ENCODE measurements at places on chromosomes 1 and 21.

DNA sequence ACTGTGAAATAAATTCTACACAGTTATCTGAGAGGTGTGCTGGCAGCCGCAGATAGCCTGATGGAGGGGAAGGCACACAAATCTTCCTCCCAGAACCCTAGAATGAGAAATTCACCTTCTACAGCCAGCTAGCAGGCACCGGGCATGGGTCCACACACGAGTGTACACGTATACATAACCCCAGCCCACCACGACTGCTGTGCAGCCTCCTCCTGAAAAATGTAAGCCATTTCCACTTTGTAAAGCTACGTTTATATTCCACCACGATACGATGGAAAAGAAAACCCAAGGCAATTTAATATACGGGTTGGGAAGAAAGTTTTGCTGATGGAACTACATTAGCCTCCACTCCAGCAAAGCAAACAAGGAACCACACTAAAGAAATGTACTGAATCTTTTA is 1.8 kb downstream of the BTG3 start:
- DNase-seq: no peak

DNA sequence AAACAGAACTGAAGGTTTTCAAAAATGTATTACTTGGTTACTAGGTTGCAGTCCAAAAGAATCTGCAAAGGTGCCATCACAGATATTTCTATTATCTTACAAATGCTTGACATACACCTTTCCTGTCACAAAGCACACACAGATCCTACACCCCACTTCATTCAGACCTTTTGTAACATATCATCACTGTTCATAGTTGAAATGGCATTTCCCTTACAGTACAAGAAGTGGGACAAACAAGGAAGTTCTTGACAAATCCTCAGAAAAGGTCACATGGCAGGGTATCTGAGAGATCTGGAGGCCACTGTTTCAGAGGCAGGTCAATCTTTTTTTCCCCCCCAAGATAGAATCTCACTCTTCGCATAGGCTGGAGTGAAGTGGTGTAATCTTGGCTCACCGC is 21.3 kb downstream of the TOR1AIP2 start:
- DNase-seq: no peak

DNA sequence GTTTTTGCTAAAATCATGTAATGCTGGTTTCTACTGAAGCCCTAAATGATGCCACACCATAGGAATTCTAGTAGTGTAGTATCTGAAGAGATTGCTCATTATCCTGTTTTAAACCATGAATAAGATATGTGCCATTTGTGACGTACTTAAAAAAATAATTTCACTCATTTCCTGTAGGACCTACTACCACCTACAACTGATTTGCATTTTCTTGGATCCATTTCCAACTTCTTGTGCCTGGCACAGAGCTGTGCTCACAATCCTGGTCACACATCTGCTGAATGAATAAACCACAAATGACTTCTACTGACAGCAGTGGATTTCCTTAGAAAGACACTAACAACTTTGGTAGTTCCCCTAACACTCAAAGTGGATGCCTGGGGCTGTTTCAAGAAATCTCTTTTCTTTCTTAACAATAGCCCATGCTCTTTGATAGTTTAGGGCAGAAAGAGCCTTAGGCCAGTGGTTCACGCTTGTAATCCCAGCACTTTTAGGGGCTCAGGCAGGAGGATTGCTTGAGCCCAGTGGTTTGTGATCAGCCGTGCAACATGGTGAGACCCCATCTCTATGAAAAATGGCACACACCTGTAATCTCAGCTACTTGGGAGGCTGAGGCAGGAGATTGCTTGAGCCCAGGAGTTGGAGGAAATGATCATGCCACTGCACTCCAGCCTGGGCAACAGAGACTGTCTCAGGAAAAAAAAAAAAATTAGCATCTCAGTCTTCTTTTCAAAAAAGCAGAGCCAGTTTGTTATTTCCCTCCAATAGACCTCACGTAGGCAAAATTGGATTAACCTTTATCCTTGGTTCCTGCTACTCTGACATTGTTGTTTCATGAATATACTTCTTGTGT is 13.0 kb upstream of the BATF3 start:
- no peak for DNase-seq

GRCh38 chr1:112257043-112257835 is 138.8 kb upstream of the CTTNBP2NL start:
- no peak for DNase-seq

DNA sequence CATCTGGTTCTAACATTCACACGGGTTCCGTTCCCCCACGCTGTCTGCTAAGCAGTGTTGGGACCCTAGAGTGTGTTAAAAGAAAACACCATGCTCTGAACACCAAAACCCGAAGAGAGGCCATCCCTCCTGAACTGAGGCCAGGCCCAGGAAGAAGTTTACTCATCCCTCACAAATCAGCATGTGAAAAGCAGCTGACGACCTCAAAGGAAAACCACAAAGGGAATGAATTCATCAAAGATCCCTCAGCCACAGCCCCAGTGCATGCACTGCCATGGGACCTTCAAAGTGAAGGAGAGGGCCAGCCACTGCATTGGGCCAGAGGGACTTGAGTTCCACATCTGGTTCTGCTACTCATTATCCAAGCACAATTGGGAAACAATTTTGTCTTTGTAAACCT is 7.0 kb upstream of the PSEN2 start:
- no peak for DNase-seq

DNA sequence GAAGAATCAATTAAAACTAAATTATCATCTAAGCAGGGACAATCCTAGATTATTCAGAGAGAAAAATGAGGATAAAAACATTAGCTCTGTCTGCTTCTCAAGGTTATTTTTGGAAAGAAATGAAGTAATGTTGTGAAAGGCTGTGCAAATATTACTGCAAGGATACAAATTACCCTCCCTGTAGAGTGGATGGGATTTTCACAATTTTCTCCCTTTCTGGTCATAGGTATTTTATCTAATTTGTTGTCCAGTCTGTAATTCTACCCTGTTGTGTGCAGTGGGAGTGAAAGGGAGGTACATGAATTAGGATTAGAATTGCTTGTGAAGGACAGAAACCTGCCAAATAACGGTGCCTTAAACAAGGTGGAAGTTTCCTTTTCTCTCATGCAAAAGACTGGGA is 54.7 kb downstream of the MAP3K7CL start:
- DNase-seq: no peak

GRCh38 chr1:239125893-239126292 is 260.5 kb upstream of the CHRM3 start:
- DNase-seq: no peak

- DNase-seq: no peak
Observed at GRCh38 chr1:154253671-154254070, 18.8 kb upstream of the HAX1 start.

- no peak for DNase-seq
Observed at GRCh38 chr1:238953448-238954010, 432.8 kb upstream of the CHRM3 start.

DNA sequence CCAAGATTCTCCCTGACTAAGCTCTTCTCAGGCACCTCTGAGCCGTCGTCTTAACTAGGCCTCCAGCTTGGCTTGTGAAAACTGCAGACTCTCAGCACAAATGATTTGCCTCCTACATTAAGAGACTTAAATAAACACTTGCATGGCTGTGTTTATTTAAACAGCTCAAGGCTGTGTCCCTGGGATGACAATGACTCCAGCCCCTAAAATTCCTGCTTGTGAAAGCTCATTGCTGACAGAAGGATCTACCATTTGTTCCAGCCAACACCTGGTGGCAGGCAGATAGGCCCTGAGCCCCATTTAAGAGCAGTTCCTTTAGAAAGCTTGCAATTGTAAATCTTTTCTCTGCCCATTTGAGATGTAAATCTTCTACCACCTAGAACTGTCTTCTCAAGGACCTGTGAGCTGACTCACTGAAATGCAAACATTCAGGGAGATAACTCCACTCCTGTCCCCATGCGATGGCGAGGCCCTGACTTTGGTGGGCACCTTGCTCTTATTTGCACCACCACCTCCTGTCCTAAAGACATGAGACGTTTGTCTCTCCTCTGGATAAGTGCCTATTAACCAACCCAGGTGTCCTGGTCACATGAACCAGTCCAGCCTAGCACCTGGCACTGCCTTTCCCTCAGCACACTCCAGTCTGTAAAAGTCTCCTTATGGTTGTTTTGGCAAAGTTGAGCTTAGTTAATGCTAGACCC is 15.1 kb upstream of the PCP4 start:
- no peak for DNase-seq

- no peak for DNase-seq
Observed at GRCh38 chr1:18535391-18536210, 54.9 kb downstream of the KLHDC7A start.

GRCh38 chr1:159786465-159786864 is 5.7 kb downstream of the DUSP23 start:
- DNase-seq: no peak

- DNase-seq: no peak
Observed at GRCh38 chr1:204706838-204707509, 21.4 kb upstream of the LRRN2 start.

- DNase-seq: no peak
Observed at GRCh38 chr21:30186242-30186641, 19.6 kb upstream of the CLDN17 start.

GRCh38 chr1:85884372-85885035 is 176.3 kb upstream of the ZNHIT6 start:
- no peak for DNase-seq

GRCh38 chr1:18883079-18883478 is 19.3 kb downstream of the ALDH4A1 start:
- no peak for DNase-seq

- DNase-seq: peak; percentile 21
Observed at GRCh38 chr1:63124666-63125191, 197.6 kb upstream of the FOXD3 start.

- no peak for DNase-seq
Observed at GRCh38 chr1:160238408-160238807, 23.9 kb downstream of the DCAF8 start.

DNA sequence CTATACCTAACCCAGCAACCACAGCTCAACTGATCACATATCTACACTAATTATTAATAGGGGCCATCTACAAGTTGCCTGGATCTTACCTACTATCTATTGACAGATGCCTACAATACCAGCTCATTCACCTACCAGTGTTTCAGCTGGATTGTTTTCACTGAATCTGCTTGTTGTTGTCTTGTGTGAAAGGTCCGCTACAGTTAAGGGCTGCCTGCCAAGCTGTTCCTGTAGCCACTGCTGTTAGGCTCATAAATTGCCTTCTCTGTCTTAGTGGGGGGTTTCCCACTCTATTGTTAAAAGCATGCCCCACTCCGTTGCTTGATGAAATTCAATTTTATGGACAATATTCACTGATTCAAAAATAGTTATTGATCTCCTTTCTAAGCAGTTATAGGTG is 199.7 kb upstream of the TMPRSS15 start:
- DNase-seq: no peak

DNA sequence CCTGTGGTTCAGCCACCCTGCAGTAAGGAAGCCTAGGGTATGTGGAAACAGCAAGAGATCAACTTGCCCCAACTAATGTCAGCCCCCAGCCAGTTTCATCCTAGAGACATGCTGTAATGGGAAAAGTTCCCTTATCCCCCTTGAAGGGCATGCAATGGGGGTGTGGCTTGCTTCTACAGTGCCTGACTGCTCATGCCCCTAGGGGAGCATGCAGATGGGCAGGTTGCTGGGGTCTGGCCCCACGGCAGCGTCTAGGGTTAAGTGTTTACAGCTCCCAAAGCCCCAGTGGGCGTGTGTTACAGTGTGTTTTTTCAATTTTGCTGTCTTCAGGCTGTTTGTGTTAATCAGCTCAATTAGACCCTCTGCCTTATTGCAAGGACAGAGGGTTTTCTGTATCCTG is 1105.9 kb downstream of the AMY1C start:
- no peak for DNase-seq

DNA sequence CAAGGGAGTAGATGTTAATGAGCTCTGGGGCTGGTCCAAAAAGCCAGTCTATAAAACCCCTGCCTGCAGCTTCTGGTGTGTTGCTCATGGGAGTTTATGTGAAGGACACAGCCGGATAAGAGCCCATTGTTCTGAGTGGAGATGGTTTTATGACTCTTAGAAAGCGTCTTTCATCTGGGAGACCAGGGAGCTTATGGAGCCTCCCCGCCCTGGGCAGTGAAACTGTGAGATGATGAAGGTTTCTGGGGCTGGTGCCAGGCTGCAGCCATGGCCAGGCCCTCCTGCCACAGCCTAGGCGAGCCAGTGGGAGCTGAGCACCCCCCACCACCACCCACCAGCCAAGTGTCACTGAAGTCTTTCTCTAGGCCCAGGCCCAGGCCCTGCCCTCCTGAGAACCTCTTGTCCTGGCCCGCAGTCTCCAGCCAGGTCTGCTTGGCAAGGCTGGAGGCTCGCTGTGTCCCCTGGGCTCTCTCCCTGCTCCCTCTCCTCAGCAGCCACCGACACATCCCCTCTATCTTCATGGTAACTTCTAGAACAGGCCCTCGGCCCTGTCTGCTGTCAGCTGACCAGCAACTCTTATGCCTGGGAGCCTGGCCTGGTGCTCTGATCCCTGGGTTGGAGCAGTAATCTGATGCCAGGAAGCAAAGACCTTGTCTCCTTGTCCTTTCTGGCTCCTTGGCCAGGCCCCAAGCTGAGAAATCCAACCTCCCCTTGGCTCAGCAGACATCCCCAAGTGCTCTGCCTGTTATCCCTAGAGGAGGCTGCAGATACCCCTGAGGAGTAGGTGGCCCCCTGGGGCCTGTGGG is 7.6 kb upstream of the ARHGEF10L start:
- DNase-seq: no peak

- no peak for DNase-seq
Observed at GRCh38 chr21:14998784-14999183, 66.0 kb downstream of the NRIP1 start.

DNA sequence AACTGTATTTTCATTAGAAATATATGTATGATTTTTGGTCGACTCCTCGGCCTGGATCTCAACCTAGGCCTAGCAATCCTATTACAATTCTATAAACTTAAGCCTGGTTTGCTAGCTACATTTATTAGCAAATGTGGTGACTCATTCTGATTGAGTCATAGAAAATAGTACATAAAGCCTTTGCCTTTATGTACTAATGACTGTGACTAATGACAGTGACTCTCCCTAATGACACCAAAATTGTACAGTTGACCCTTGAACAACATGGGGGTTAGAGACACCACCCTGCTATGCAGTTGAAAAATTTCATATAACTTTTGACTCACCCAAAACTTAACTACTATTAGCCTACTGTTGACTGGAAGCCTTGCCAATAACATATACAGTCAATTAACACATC is 78.9 kb downstream of the CLEC20A start:
- no peak for DNase-seq

DNA sequence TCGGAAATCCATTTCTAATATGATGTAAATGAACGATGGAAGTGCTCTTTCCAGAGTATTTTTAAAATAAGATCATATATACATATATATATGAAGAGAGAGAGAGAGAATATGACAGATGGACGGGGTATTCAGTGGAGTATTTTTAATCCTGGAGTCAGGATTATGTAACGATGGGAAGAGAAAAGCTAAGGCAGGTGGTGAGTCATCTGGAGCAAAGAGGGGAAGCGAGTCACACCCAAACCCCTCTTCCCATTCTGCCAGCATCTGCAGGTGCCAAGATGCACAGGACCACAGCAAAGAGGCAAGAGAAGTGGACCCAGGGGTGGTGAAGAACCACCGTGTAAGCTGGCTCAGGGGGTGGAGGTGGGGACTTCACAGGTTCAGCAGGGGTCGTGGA is 102.7 kb upstream of the GRIK3 start:
- DNase-seq: no peak
